NCI-H526 treated with DMSO at 0.1 percent for 48 hours (cell line): ENCODE measurements at places on chromosomes 11 and 22.

GRCh38 chr11:112352907-112353306 is 92.2 kb upstream of the PLET1 start:
- DNase-seq, result no peak

GRCh38 chr11:120305286-120305685 is 19.8 kb upstream of the TLCD5 start:
- DNase-seq, result no peak

GRCh38 chr22:46574993-46575910 is 37.8 kb upstream of the CELSR1 start:
- DNase-seq, result no peak

- no peak for DNase-seq
Measured at GRCh38 chr11:117906126-117906525, 23.1 kb downstream of the TMPRSS13 start.

GRCh38 chr22:44365191-44365590 is 52.4 kb upstream of the SHISAL1 start:
- DNase-seq, result no peak

GRCh38 chr22:20985720-20986119 is 3.6 kb downstream of the LZTR1 start:
- no peak for DNase-seq

- DNase-seq, result no peak
Measured at GRCh38 chr11:15695096-15695721, 580.5 kb downstream of the INSC start.
